ENCODE measurements at places on chromosomes 6 and 20.

DNA sequence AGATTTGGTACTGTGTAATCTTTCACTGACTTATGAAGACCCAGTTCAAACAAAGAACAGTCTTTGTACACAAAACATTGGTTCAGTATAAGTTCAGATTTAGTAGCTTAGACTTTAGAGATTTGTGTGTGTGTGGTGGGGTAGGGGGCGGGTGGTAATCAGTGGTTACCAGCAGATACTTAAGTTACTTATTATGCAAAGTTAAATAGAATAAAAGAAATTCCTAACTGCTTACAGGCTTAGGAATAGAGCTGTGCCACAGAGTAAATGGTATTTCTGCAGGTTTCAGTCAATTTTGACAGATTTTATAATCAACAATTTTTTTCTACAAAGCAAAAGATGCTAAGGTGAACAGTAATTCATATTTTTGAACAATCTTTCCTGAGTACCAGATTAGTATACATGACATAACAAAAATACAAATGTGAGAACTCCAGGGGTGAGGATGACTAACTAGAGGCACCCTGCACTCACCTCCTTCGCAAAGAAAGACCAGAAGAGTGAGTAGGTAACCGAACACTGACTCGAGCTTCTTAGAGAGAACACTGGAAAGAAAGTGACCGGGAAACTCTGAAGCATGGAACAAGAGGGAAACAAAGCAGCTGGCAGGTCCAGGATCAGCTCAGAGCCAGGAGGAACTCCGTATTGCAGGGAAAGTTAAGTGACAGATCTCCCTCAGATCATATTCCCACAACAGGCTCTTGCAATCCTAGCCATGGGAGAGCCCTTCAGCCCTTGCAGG lies 560.6 kb downstream of the COL12A1 start:
- no peak for DNase-seq

DNA sequence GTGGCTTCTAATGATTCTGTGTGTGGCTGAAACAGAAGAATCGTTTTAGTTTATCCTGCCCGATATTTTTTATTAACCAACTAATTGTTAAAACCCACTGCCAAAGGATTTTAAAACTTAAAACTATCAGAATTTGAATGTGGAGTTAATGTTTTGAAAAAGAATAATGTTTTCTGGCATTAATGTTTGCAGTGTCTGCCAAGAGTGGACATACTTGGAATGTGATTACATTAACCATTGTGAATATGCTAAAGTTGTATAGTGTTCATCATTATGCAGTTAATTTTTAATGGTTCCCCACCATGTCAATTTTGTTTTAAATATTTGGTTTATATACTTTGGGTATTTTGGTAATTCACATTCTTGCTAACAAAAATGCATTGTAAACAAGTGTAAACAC lies 24.4 kb downstream of the DCBLD1 start:
- DNase-seq, result no peak

- DNase-seq, result no peak
Measured at GRCh38 chr6:38391206-38391605, 248.5 kb downstream of the BTBD9 start.

DNA sequence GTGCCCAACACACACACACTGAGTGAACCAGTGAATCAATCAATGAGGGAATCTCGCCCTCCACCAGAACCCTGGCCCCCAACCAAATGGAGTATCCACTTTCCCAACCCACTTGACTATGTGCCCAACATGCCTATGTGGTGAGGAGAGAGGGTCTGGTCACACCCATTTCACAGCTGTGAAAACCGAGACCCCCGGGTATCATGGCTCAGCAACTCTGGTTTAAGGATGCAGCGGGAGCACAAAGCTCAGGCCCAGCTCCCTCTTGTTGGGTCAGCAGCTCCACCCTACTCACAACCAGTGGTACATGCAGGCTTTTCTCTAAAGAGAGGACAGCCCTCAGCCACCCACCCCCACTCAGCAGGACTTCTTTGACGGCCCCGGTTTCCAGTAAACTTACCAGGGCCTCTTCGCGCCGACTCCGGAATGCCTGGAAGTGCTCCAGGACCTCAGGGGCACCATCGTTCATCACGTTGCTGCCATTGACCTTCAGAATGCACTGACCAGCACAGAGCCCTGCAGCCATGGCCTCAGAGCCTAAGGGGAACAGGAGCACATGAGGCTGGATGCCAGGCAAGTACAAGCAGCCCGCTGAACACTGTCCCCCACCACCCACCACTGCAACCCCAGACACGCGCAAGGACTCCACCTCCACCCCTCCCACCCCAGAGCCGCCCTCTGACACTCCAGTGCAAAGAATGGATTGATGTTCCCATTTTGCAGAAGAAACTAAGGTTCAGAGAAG lies 174.7 kb downstream of the PREX1 start:
- DNase-seq, result no peak
